ENCODE measurements at places on chromosomes 1 and 21.

DNA sequence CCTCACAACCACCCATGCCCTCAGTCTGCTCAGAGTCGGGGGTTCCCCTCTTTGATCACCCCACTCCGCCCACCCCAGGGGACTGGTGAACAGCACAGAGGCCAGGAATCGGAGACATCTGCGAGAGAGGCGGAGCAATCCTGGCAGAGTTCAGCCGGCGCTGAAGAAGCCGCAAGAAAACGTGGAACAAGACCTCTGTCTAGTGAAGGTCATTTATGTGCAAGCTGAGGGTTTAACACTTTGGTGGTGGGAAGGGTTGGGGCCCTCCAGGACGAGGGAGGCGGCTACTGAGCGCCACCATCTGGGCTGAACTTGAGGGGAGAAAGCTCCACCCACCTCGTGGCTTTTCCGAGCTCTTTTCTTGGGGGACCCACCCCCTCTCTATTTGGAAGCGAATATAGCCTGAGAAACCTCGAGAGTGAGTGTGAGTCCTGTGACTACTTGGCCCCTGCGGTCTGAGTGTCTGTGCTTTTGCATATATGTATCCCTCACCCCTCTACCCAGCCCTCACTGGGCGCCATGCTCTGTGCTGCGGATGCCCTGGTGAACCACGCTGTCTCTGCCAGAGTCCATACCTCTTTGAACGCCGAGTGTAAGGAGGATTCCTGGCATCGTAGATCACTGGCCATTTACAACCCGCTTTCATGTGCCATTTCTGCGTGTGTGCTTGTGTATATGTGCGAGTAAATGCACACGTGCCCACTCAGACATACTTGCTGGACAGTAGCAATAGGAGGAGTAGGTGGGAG, 1.2 kb upstream of the EPHA10 start:
- no peak for DNase-seq

GRCh38 chr21:17784604-17785402, 34.4 kb downstream of the C21orf91 start:
- DNase-seq = no peak

- DNase-seq = no peak
These were observed 102.4 kb upstream of the BACE2 start for GRCh38 chr21:41065539-41065938.

GRCh38 chr1:2322065-2322571, 69.2 kb downstream of the MORN1 start:
- peak; percentile 44 for DNase-seq

- no peak for DNase-seq
These were observed 144.5 kb downstream of the SLC45A1 start for GRCh38 chr1:8462371-8462892.

GRCh38 chr1:46333300-46334029, 7.1 kb upstream of the NSUN4 start:
- DNase-seq = no peak

GRCh38 chr1:3914911-3915310, 14.8 kb upstream of the C1orf174 start:
- DNase-seq = no peak

- no peak for DNase-seq
These were observed 448 bp downstream of the G0S2 start for GRCh38 chr1:209675565-209676154.

DNA sequence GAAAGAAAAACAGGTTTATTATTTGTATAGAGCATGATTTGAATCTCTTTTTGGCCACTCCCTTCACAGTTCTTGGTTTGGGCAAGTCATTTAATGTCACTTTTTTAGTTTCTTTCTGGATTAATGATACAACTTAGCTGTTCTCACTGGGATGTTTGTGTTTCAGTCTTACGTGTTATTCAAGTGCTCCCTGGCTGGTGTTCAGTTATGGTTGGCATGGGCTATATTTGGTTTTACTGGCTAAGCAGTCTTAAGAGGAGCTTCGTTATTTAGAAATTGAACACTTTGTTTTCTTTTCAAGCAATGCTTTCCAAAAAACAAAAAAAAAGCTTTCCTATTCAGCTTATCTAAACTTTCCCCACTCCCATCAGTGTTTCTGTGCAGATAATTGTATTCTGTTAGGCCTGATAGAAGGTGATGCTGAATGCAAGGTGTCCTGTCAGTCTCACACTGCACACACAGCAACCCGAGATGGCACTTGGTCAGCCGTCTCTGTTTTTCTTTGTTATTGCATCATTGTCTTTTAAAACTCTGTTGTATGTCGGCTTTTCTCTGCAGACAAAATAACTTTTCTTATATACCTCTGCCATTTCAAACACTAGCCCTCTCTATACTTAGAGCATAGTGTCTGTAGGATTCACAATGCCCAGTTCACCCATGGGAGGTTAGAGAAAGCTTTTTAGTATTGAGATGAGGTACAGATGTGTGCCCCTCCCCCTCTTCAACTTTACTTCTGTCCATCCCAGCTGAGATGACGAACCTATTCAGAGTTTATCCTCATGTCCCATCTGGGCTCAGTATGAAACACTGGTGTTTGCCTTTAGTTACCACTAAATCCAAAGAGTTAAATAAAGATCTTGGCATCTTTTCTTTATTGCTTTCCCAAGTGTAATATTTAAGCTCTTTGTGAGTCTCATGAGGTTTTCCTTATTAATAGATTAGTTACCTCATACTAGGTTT, 80.2 kb downstream of the VPS13D start:
- DNase-seq = no peak

GRCh38 chr1:63770381-63770780, 3.4 kb upstream of the ROR1 start:
- DNase-seq = no peak

- no peak for DNase-seq
These were observed 11.6 kb downstream of the PEF1 start for GRCh38 chr1:31633117-31633516.

DNA sequence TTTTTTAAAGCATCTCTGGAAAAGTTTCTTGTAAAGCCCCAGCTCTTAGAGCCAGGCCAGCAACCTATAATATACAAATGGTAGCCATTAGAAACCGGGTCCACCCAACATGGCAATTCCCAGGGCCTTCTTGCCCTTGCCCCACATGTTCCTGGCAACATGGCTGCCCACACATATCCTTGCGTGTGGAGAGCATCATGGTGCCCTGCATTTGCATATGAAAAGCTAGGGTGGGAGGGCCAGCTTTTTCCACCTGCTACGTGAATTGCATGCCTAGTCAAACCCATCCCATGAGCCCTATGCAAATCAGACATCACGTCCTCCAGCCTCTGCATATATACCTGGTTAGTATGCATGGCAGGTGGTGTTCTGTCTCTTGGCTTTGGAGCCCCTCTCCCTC, 88.2 kb downstream of the RABGAP1L start:
- DNase-seq = no peak

DNA sequence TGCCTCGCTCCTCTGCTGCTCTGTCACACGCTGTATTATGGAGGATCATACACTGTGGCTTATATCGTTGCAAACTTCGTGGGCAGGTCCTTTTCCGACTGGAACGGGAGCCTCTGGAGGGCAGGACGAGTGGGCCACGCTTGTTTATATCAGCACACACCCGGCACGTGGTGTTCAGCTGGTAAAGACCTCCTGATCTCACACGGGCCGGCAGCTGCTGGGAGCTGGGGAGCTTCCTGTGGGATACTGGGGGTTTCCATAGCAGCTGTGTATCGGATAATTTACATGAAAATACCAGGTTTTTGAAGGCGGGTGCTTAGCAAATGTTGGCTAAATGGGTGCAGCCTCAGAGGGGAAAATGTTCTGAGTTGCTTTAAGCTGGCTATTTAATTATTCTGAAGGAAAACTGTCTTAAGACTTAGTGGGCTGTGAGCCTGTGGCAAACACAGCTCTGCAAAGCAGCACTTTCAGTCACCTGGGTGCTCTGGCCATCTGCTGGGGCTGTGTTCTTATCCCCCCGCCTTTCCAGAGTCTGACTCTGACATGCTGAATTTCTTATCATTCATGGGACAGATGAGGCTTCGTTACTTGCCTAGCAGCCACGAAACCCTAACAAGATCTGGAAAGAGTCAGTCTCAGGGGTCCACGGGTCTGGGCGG, 103.6 kb upstream of the GCLM start:
- DNase-seq = no peak

DNA sequence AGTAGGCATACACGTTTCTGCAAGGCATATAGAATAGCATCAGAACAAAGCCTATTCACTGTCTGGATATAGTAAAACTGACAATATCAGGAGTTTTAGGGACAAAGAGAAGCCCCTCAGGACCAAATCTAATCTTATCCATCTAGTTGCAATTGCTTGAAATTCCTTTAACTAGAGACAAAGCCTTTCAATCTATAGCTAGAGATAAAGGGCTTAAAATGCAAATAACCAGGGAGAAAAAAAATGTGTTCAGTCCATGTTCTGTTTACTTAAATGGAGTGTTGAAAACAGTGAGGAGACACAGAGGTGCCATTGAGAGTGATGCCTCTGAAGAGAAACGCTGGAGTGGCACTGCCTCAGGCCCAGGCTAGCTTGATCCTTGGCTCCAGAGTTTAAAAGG, 286.1 kb downstream of the DPYD start:
- no peak for DNase-seq

- DNase-seq = no peak
These were observed 307.9 kb upstream of the PRMT6 start for GRCh38 chr1:106748606-106749005.

Data from GOT3 (cell line).